NCI-H1436 (cell line): ENCODE measurements at places on chromosomes 3 and 15.

- no peak for DNase-seq
These were observed 484.2 kb upstream of the ATP11B start for GRCh38 chr3:182309120-182309519.

DNA sequence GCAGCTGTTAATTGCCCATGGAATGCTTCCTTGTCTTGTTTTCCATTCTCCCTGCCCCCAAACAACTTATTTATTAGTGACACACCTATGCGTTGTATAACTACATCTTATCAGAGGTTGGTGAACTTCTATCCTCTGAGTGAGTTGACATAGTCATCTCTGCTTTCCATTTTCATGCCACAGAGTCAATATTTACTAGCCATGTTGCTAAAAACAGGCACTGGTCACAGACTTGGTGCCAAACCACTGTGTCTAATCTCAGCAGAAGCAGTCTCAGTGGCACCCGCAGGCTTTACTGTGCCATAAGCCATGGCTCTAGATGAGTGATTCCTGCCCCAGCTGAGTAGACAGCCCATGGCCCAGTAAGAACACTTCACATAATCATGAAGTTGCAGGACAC is 26.5 kb downstream of the DAPK2 start:
- no peak for DNase-seq

DNA sequence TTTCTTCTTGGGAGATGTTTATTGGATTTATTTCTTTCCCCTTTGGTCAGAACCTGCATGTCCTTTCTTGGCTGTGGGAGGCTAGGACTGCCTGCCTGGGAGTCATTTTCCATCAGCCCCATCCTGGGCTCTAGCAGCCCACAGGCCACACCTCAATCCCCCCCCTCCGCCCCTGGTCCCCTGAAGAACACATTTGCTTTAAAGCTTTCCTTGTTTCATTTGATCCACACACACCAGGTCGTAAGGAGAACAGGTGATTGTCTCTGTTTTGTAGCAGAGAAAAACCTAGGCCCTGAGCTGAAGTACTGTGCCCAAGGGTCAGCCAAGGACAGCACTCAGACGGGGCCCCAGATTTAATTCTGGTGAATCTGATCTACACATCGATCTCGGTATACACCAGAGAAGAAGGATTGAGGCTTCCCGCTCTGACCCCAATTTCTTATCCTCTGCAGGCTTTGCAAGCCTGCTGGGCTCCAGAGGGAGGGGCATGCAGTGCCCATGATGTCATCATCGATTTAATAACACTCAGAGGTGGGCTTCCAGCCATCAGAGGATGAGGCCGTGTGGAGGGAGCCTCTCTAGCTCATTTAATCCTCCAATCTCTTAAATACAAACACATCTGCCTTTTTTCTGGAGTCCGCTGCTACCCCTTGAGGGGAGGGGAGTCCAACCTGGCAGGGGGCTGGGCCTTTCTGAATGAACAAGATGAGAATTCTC is 1.7 kb upstream of the CLN6 start:
- DNase-seq = no peak

DNA sequence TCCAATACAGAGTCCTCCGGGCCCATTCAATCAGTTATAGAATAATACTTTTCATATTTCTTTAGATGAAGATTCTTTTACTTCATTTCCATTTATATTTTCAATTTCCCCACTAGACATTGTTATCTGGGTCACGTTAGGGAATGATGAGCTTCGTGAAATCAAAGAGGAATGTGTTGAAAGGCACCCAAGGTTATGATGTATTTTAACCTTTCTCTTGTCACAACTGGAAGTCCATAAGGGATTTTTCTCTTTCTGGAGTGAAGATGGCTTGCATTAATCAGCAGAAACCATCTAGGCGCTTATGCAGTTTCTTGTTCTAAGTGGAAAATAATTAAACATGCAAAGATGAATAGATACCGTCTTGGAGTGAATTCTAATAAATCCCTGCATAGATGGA is 180.5 kb downstream of the FEZF2 start:
- no peak for DNase-seq

DNA sequence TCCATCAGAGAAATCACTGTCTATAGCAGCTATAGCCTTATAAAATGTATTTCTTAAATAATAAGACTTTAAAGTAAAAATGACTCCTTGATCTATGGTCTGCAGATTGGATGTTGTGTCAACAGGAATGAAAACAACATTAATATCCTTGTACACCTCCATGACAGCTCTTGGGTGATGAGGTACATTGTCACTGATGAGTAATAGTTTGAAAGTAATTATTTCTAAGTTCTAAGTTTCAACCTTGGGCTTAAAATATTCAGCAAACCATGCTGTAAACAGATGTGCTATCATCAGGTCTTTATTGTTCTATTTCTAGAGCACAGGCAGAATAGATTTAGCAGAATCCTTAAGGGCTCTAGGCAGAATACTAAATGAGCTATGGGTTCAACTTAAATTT is 568.2 kb upstream of the BCHE start:
- DNase-seq = no peak

DNA sequence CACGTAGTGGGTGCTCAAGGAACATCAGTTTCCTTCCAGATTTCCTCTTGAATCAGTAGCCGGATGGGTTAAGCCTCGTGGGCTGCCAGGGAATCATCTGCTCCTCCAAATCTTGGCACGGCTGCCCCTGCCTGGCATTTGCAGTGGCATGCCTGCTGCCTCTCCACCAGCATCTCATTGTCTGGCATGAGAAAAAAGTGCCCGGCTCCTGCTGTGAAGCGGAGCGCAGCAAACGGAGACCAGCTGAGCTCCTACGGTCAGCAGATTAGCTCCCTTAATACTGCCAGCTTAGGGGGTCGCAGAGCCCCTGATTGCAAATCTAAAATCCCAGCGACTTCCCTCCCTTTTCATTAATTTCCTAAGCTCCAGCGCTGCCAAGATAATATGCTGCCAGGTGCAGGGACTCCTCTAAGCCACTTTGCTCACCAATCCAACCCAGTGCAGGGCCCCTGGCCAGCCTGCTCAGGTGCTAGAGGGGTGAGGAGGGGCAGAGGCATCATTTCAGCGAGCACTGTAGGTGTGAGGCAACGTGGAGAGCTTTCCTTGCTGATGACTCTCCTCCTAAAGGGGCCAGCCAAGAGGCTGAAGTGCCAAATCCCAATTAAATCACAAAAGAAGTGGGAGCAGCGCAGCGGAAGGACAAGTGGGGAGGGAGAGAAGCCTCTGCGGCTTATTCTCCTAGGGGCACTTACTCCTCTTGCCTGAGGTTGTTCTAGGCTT is 49.6 kb upstream of the ST8SIA2 start:
- no peak for DNase-seq

DNA sequence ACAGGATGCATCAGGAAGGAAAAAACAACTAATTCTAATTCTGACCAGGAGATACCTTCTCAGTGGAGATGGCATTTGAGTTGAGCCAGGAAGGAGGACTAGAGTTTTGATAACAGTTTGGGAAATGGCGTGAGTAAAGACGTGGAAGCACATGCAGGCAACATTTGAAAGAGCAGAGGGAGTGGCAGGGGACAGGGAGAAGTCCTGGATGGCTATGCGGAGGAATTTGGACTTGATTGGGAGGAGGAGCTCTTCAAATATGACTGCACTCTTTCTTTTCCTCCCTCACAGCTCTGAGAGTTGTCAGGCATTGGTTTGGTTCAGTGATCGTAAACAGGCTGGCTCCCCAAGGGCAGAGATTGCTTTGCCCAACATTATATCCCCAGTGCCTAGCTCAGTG is 84.0 kb upstream of the LIMD1 start:
- no peak for DNase-seq

DNA sequence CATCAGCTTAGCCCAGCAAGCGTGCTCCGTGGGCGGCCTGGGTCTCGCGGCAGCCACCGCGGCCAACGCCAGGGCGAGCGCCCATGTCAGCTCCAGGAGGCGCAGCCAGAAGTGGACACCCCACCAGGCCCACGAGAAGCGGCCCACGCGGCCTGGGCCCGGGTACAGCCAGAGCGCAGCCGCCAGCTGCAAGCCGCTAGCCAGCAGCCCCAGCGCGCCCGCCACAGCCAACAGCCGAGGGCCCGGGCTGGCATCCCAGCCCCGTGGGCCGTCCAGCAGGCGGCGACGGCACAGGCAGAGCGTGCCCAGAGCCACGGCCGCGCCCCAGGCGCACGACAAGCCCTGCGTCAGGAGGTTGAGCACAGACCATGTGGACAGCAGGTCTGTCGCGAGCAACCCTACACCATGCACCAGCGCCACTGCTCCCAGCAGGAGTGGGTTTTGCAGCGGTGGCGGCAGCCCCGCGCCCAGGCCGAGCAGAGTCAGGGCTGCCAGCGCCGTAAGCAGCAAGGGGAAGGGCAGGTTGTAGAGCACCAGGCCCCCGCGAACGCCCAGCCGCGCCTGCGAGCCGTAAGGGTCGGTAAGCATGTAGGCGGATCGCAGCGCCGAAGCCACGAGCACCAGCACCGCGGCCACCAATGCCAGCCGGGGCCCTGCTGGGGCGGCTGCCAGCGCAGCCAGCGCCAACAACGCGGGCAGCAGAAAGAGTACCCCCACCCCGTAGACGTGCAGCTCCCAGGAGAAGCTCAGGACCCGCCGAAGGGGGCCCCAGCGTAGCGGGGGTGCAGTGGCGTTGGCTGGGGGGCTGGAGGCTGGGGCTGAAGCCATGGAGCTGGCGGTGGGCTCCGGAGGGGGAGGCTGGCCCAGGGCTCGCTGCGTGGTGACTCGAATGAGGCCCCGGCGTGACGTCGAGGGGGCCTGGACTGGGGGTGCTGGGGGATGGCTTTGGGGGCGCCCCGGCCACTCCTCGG is 4.9 kb downstream of the PRRT3 start:
- no peak for DNase-seq
